ENCODE measurements at places on chromosomes 16 and 17.
A peak's percentile ranks its signal among the peaks of the same experiment; 100 is the strongest.

GRCh38 chr16:46830417-46830901 is 521 bp downstream of the C16orf87 start:
- DNase-seq: peak; percentile 11

DNA sequence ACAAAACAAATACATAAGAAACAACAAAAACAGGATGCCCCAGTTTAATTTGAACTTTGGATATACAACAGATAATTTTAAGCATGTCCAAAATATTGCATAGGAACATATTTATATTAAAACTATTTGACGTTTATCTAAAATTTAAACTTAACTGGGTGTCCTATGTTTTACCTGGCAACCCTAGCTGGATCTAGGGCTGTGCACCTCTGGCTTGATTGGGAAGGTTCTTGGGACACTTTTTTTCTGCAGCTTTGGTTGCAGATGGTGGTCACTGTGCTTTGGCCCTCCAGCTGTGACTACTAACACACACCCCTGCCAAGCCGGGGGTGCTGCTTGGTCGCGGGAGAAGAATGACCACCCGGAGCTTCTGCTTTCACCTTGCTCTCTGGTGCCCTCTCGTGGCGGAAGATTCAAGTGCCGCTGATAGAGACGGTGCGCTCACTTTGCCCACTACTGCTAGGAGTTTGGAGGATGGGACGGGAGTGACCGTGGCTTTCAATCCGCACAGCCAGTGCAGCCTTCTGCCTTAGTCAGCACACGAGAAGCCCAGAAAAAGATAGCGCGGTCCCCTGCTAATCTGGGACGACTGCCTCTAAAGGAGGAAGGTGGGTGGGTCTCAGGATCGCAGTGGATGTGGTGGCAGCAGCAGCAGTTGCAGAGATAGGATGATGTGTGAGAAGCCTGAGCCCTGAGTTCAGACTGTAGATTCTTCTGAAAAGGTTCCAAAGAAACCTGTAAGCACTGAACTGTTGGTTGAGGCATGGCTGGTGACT is 6.7 kb downstream of the SPACA3 start:
- peak; percentile 36 for DNase-seq

GRCh38 chr16:78155791-78156345 is 56.4 kb downstream of the WWOX start:
- DNase-seq: no peak

DNA sequence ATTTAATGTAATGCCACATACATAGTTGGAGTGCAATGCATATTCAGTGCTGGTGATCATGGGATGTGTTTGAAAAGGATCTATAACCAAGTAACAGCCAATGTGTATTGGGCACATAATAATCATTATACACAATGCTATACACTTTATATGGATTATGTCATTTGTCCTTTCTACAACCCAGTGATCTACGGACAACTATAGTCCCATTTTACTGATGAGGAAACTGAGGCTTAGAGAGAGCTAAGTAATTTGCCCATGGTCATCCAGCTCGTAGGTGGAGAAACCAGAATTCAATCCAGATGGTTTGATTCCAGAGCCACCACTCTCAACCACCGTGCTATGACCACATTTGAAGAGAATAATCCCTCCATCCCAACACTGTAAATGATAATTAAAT is 27.4 kb downstream of the COPZ2 start:
- DNase-seq: no peak

All from activated CD8-positive, alpha-beta memory T cell treated with anti-CD3 and anti-CD28 coated beads for 4 hours (primary cell).